Esophagus squamous epithelium (tissue), 5 donors: ENCODE measurements at places on chromosomes 2 and 18. TPM values are rescaled to one million over a fixed set of nuclear protein-coding genes. Genes with fewer than 3 reads are reported as not detected.

LMAN2L gene
- total RNA-seq, result 12.5 TPM

TCF23 gene
- not detected for total RNA-seq

GRCh38 chr18:692824-693223 is 19.6 kb downstream of the ENOSF1 start:
- peaks cover 4% of the 10 kb centered on the region for H3K36me3 ChIP-seq
- DNase-seq, result no peak
- no peak overlapping the region for H3K27ac ChIP-seq
- no peak overlapping the region for H3K4me3 ChIP-seq
- H3K27me3 ChIP-seq, result no peaks in the 10 kb centered on the region

DNA sequence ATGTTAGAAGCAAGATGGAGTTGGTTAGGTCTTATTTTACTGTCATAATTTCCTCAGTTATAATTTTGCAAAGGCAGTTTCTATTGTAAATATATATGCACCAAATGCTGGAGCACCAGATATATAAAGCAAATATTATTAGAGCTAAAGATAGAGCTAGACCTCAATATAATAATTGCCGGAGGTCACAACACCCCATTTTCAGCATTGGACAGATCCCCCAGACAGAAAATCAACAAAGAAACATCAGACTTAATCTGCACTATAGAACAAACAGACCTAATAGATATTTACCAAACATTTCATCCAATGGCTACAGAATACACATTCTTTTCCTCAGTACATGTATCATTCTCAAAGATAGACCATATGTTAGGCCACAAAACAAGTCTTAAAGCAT is 115.2 kb downstream of the CABYR start:
- H3K27ac ChIP-seq, result no peak overlapping the region
- no peaks in the 10 kb centered on the region for H3K27me3 ChIP-seq
- H3K4me1 ChIP-seq, result no peaks in the 10 kb centered on the region
- no peaks in the 10 kb centered on the region for H3K36me3 ChIP-seq
- DNase-seq, result no peak
- no peak overlapping the region for H3K4me3 ChIP-seq

DNA sequence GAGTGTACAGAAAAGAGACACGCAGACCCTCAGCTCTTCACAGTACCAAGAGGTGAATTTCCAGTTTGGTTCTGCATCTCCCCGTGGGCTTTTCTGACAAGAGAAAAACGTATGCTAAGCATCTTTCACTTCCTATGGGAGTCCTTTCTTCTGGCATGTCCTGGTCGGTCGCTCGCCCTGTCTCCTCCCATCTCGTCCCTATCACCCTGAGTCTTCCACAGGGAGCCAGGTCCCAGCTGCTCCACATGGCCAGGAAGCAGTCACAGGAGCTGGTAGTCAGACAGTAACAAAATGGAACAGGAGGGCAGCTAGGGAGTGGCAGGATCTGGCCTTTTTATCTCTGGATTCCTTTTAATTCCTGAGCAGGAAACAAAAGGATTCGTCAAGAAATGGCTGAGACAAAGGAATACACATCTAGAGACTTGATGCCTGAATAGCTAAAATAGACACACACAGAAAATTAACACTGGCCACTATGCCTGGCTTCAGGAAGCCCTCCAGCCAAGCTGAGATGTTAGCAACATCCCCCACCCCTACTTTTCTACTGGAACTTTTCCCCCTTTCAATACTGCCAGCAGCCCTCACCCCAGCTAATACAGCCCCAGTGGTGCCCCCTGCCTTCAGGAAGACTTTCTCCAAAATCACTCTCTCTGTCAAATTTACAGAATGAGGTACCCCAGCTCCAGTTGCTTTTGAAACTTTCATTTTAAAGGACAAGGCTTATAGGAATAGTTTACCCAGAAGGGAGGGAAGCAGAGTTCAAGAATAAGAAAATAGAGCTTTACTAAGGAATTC is 136.1 kb downstream of the DNER start:
- DNase-seq, result no peak
- no peaks in the 10 kb centered on the region for H3K4me1 ChIP-seq
- peaks cover 49% of the 10 kb centered on the region for H3K27me3 ChIP-seq
- no peak overlapping the region for H3K4me3 ChIP-seq
- no peaks in the 10 kb centered on the region for H3K36me3 ChIP-seq
- H3K27ac ChIP-seq, result no peak overlapping the region
